ENCODE measurements at places on chromosomes 6 and 20.

- DNase-seq, result peak; percentile 35
These were observed 66.4 kb upstream of the PDE10A start for GRCh38 chr6:165729307-165729936.

DNA sequence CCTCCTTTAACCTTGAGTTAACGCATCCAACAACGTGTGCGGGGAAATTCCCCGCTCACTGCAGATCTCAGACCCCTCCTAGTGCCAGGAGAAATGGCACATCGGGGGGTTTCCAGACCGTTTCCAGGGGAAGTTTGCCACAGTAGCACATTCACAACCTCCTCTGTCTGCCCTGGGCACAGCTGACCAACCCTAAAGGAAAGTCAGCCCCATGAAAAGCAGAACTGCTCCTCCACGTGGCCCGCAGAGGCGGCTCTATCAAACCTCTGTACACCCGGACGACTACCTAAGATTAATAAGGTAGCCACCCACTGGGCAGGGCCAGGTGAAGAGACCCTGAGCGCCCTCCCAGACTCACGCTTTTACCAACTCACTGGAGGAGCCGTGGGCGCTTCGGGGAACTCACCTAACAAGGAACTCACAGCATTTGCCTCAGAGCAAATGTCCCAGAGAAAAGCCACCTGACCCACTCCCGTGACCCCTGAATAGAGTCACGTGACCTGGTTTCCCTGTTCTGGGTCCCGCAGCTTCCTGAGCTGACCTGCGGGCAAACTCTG lies 93.1 kb downstream of the PRND start:
- DNase-seq, result no peak

DNA sequence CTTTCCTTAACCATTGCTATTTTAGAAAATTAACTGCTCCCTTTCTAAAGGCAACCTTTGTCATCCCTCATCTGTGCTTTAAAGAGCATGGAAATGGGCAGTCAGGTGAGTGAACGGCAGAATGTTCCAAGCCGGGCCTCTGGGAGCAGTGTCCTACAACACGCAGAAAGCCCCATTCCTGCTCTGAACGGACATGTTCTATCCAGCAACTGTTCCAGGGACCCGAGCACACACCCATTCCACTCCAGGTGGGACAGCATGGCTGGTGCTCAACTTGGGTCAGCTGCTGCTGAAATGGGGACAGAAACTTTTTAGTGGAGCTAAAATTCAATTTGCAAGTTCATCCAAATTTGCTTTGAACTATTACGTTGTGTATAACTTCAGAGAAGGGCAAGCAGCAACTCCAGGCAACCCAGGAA lies 26.7 kb downstream of the DIDO1 start:
- no peak for DNase-seq

DNA sequence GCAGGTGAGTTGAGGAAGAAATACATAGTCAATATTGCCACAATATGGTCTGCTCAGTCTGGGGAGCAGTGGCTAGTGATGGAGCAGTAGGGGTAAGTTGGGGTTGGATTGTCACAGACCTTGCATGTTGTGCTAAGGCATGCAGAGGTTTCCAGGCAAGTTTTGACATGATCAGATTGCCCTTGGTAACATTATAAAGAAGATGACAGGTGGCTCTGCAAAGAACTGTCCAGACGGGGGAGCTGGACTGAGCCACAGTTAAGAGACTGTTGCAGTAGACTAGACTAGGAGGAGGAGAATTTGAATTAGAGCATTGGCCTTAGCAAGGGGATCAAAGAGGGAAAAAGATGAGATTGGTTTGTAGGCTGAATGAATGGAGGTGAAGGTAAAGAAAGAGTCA lies 23.4 kb downstream of the ATRN start:
- no peak for DNase-seq

- DNase-seq, result peak; percentile 42
These were observed 110.0 kb downstream of the PPP1R14C start for GRCh38 chr6:150252714-150253444.
